A549 treated with RU486 at 1 μM for 4 hours (cell line): ENCODE measurements at places on chromosomes 12 and 14. TPM values are rescaled to one million over a fixed set of nuclear protein-coding genes. Genes with fewer than 3 reads are reported as not detected.

The NAA25 gene
- 15.6 to 24.3 TPM (median 22.3 TPM) in 5 replicates for total RNA-seq

The LTBP2 gene
- total RNA-seq: 8.0 to 14.0 TPM (median 10.1 TPM) in 5 replicates

The OR6C2 gene
- total RNA-seq: not detected in 5 replicates

The ZNF705A gene
- not detected in 5 replicates for total RNA-seq

The ADCY6 gene
- 10.1 to 16.3 TPM (median 15.7 TPM) in 5 replicates for total RNA-seq

The LRP1-AS gene
- total RNA-seq: not detected in 5 replicates

The ANKRD33 gene
- total RNA-seq: 0.14 to 0.24 TPM in 2 of 5 replicates, not detected in the others

The PRIMA1 gene
- 0.22 to 0.54 TPM (median 0.32 TPM) in 5 replicates for total RNA-seq

The IL22 gene
- not detected in 5 replicates for total RNA-seq

The P2RX2 gene
- not detected in 5 replicates for total RNA-seq

The GCH1 gene
- 1.8 to 3.8 TPM (median 3.4 TPM) in 5 replicates for total RNA-seq

The LPAR5 gene
- 0.30 to 0.91 TPM (median 0.50 TPM) in 5 replicates for total RNA-seq

The ADAMTS20 gene
- total RNA-seq: not detected in 5 replicates

The CDCA3 gene
- total RNA-seq: 77.3 to 87.9 TPM (median 81.9 TPM) in 5 replicates

The KCNMB4 gene
- total RNA-seq: 0.13 to 0.57 TPM (median 0.27 TPM) in 5 replicates

The HHIPL1 gene
- total RNA-seq: 0.05 to 0.34 TPM (median 0.29 TPM) in 5 replicates

The GYS2 gene
- not detected in 5 replicates for total RNA-seq

The CLEC9A gene
- not detected in 5 replicates for total RNA-seq

The SRSF9 gene
- 185 to 248 TPM (median 226 TPM) in 5 replicates for total RNA-seq

The KITLG gene
- total RNA-seq: 7.5 to 15.5 TPM (median 13.3 TPM) in 5 replicates

The RNF212B gene
- not detected in 5 replicates for total RNA-seq

The TM9SF1 gene
- total RNA-seq: 63.2 to 70.0 TPM (median 67.6 TPM) in 5 replicates

The SERPINA9 gene
- not detected in 5 replicates for total RNA-seq

The CMA1 gene
- total RNA-seq: not detected in 5 replicates

The TAS2R7 gene
- not detected in 5 replicates for total RNA-seq

The RAD9B gene
- 0.11 to 0.42 TPM (median 0.31 TPM) in 4 of 5 replicates, not detected in the other for total RNA-seq

The TGM1 gene
- total RNA-seq: 0.53 to 1.1 TPM (median 1.0 TPM) in 5 replicates

The NAV3 gene
- total RNA-seq: 11.0 to 16.6 TPM (median 14.1 TPM) in 5 replicates
